Thoracic aorta (tissue), 2 donors: ENCODE measurements at places on chromosomes 1 and 21.

DNA sequence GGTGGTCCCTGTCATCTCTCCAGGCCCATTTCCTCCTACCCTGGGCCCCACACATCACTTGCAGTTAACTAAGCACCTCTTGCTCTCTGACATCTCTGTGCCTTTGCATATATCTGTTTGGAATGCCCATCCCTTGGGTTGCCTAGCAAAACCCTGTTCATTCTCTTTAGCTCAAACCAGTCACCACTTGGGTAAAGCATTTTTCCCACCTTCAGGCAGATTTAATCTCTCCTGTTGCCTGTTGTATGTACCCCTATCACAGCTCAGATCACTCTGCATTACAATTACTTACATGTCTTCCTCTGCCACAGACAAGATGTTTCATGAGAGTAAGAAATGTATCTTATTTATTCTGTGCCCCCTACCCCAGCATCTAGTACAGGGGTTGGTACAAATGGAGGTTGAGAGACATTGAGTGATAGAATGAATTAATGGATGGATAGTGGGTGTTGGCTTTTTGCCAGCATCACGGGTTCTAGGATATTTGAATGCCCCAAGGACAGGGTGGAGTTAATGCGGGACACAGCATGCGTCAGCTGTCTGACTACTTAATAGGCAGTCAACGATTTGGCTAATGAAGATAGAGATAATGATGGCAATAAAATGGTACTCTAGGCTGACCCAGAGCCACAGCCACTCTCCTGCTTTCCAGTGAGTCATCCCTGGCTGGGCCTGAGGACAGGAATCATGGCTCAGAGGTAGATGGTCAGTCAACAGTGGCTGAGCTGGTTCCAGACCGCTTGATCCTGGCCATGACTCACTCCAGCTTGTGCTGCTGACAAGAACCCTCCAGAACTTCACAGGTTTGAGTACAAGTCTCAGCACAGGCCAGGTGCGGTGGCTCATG lies 6.5 kb downstream of the NR0B2 start:
- DNase-seq, result no peak

GRCh38 chr1:170567214-170567613 lies 35.2 kb downstream of the GORAB start:
- DNase-seq, result no peak

DNA sequence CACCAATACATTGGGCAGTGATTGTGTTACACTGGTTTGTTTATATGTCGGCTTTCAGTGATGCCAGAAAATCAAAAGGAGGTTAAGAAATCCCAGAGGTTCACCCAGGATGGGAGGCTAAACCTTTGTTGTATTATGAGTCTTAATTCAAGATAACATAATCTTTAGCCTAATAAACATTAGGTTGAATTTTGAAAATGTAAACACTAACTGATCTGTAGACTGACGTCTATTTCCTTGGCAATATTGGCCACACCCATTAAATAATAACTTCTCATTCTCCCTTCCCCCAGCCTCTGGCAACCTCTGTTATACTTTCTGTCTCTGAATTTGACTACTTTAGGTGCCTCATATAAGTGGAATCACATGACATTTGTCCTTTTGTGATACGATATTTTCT lies 238.7 kb downstream of the DISC1 start:
- no peak for DNase-seq

DNA sequence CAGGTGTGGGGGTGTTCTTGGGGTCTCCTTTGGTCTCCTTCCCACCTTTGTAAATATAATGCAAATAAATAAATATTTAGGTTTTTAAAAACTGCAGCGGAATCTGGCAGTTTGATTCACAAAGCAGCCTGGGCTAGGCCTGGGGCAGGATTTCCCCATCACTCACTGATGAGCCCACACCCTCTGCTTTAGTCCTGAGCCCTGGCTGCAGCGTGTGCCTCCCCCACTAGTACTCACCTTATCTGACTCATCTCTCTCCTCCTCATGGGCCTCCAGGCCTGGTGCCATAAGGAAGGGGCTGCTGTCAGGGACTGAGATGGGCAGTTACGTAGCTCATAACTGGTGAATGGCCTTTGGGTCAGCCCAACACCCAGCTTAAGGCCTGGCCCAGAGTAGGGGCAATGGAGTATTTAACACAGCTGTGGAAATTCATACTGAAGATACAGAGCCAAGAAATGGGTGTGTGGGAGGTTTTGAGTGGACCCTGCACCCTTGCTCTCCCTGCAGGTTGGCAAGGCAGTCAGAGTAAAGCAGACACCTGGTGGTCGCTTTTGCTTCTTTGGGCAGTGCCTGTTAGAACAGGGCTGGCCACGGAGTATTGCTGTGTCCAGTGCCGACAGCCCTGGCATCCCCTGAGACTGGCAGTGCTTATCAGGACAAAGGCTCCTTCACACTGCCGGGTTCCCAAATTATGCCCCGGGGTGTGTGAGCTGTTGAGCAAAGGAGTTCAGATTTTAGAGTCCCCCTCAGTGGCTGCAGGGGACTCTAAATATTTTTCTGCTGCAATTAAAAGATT lies 39.7 kb downstream of the AZIN2 start:
- DNase-seq, result no peak

DNA sequence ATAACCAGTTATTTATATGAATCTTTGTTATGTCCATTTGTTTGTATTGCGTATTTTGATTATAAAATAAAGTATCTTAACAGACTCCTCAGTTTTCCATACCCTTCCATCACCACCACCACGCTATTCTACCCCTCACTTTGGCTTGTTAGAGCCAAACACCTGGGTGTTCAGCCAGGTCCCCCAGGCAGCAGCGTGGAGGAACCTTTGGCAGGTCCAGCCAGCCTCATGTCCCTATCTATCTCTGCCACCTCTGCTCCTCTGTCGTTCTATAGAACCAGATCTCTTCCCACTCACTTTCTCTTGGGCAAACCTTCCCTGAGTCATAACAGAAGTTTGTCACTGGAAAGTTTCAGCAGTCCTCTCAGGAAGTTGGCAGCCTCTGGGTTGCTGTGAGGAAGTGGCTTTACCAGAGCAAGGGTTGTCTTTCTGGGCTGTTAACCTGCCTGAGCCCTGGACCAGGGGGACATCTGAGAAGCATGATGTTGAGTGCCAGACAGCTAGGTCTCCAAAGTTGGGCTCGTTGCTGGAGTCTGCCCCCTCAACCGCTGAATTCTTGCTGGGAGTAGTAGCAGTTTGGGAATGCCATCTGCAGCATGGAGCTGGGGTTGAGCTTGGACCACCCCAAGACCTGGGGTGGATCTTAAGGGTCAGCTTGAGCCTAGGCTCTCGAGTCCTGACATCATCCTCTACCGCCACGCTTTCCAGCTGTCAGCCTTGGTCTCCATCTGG lies 996 bp upstream of the SH3BGRL3 start:
- no peak for DNase-seq

DNA sequence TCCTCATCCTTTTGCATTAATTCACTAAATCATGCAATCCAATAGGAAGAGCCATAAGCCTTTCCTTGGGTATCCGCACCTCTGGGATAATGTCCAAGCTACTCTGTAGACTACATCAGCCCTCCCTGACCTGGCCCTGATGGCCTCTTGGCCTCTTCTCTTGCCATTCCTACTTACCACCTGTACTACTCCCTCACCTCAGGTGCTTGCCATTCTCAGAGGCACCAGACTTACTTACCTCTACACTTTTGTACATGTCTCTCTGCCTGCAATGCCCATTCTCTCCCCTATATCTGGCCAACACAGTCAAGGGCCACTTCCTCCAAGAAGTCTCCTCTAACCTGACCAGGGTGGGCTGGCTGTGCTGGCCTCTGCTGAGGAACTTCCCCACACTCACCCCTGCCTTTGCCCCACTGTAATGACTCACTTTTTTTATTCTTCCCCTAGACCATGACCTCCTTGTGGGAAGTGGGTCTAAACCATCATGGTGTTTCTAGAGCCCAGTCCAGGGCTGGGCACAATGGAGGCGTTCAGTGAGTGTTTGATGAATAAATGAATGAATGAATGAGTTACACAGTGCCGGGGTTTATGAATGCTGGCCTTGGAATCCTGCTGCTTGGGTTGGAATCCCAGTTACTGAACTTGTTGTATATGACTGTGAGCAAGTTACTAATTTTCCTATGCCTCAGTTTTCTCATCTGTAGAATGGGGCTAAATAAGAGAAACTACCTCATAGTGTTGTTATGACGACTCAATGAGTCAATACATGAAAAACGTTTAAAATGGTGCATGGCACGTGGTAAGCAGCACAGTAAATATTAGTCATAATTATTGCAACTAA lies 179.8 kb downstream of the FOXD2 start:
- DNase-seq, result no peak

GRCh38 chr1:201026234-201026633 lies 2.7 kb upstream of the KIF21B start:
- DNase-seq, result no peak

DNA sequence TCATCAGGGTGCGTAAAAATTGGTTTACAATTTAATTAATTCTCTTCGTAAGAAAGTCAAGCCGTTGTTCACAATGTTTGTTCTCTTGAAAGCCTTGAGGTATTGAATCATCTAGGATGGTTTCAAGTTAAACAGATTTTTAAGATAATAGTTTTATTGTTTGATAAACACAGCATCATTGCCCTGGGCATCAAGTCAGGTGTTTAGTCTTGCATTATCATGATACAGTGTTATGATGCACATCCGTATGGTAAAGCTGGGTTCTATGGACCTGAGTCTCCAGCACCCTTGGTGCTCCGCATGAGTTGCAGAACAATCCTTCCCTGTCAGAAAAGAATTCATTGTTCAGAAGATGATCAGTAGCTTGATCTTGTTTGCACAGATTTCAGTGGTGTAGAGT lies 359.5 kb downstream of the LMO4 start:
- DNase-seq, result no peak
